ENCODE measurements at places on chromosomes 1 and 21.

DNA sequence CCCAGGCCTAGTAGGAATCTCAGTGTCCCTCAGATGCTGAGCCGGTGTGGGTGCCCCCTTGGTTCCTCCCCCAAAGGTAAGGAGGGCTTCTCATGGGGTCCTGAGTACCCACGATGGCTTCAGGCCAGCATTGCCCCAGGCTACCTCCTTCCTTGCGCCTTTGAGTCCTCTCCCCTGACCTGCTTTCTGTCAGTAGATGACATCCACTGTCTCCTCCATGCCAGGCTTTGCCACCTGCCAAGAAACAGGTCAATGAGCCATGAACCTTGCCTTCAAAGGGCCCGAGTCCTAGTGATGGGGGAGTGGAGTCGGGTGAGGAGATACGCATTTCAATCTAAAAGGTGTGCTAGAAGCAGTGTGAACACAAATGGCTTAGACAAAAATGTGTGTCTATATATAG lies 15.6 kb downstream of the WNT4 start:
- no peak for DNase-seq

DNA sequence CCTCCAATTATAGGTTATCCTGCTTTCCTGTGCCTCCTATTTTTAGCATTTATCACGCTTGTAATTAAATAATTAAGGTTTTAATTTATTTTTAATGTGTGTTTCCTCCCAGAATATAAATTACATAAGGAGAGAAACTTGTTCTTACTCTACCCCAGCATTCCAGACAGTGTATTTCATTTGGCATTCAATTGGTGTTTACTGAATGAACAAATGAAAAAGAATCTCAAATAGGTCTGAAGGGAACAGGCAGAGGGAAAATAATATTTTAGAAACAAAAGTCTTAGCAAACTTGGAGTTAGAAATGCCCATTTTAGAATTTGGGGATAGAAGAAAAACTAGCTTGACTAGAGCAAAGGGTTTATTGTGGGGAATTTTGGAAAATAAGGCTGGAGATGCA lies 9.9 kb upstream of the RSRP1 start:
- DNase-seq = no peak

GRCh38 chr1:204376465-204376864 lies 16.7 kb upstream of the PLEKHA6 start:
- DNase-seq = no peak

DNA sequence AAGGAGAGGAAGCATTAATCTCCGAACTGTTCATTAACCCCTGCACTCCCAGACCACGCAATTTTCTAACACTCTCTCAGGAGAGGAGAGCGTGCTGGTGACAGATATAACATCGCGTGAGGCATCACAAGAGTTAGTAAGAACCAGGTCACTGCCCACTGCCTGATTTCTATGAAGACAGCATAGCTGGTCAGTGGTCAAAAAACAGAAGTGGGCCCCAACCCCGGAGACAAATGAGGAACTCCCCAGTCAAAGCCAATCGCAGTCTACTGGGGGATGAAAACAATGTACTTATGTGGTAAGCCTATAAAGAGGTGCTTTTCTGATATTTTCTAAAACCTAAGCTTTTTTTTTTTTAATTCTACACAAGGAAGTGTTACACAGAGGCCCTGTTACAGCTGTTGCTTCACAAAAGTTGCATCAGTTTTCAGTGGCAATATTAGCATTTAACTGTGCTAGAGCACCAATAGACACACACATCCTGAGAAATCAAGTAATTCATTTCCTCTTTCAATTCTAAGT lies 231.8 kb upstream of the IRF2BP2 start:
- DNase-seq = no peak

DNA sequence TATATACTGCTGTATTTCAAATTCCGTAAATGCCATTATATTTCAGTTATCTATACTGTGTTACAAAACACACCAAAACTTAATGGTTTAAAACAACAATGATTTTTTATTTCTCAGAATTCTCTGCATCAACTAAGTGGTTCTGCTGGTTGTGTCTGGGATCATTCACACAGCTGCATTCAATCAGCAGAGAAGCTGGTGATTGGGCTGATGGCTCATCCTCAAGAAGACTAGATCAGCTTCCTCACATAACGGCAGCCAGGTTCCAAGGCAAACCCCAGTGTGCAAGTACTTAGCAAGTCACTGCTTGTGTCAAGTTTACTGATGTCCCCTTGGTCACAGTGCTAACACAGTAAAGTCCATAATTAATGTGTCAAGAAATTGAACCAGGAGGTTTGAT lies 86.3 kb upstream of the VANGL1 start:
- DNase-seq = no peak

DNA sequence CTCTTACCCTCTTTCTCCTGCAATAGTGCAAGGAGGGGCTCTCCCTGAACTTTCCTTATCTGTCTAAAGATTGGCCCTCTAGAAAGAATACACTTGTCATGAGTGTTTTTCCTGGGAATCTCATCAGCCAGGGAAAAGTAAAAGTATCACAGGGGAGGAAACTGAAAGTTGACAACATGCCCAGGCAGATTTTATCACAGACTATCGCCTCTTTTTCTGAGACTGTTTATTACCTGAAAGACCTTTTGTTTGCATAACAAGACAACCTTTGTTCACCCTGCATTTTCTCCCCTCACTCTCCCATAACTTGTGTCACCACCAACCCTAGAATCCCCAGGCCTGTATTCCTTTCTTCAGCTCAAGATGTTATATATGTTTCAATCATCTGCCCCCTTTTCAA lies 794.7 kb upstream of the ADAMTS5 start:
- no peak for DNase-seq

DNA sequence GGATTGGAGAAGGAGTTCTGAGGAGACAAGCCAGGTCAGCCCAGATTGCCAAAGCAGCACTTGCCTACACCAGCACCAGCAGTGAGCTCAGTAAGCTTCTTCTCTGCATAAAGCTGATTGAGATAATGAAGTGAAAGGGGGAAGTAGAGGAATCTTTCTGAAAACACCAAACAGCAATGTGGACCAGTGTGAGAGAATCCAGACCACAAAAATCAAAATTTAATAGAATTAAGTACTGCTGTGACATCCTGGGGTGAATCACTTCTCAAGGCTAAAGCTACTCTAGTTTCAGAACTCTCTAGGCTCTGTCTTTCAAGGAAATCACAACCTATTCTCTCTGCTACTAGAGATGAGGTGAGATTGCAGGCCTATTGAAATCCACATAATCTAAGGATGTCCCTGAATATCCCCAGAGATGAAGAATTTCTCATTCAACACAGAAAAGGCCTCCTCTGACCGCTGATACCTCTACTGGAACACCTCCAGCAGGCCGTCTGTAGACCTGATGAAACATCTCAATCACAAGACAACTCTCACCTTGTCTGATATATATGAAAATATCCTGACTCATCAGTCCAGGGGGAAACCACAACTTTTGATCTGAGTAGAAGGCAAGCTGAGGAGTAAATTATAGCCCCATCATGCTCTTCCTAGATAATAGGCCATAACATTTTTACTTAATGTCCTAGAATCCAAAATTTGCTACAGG lies at the start of gene FCRL4:
Gene FCRL4 (minus strand): TSS at position 127 of the 709 bp plus-strand sequence. CDS start 141 bp downstream, outside the sequence.
- DNase-seq = no peak

- DNase-seq = no peak
Measured at GRCh38 chr1:53945183-53945432, 391 bp downstream of the IFT25 start.

DNA sequence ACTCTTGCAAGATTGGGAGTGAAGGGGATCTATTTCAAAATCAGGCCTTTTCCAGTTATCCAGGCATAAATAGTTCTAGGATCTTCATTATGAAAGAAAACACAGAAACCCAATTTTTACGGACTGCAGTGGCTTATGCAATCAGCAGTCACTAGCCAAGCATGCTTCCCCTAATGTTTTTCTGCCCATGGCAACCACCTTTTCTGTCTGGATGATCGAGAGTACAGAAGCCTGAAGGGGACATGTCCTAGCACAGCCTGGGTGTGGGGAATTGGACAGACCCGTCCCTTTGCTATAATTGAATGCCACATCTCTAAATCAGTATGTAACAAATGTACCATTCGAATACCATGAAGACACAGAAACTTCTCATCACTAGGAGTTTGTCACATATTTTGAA lies 29.8 kb upstream of the NCAM2 start:
- DNase-seq = no peak

- no peak for DNase-seq
Measured at GRCh38 chr1:58123051-58123450, 423.5 kb downstream of the OMA1 start.

GRCh38 chr1:36342426-36343185 lies 19.2 kb upstream of the EVA1B start:
- DNase-seq = peak; percentile 55

DNA sequence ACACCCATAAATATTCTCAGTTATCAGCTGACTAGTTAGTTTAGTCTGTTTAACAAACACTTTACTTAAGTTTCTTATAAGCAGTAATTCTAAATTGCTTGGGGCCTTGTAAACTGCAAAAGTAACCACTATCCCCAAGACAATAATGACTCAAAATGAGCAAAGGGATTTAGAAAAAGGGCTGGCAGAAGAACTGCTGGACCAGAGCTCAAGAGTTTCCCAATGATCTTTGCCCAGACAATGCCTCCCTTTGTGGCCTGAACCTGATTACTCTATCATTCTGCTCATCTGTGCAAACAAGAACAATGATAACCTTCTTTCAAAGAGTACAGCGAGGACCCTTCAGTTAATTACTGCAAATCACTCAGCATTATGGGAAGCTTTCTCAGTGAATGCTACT lies 123.5 kb downstream of the TIAM1 start:
- no peak for DNase-seq

DNA sequence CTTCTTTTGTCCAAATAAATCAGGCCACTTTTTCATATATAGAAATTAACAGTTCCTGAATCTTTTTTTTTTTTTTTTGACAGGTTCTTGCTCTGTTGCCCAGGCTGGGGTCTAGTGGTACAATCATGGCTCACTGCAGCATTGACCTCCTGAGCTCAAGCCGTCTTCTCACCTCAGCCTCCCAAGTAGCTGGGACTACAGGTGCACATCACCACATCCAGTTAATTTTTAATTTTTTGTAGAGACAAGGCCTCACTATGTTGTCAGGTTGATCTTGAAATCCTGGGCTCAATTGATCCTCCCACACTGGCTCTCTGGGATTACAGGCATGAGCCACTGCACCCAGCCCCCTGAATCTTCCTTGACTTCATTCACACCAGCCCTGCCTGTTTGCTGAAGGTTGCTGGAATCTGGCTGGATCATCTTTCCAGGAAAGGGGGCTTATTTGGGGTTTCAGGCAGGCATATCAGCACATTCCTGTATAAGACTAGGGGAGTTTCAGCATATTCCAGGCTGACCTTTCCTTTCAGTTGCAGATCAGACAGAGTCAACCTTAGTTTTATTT lies 78.2 kb upstream of the ARHGAP29 start:
- DNase-seq = no peak

DNA sequence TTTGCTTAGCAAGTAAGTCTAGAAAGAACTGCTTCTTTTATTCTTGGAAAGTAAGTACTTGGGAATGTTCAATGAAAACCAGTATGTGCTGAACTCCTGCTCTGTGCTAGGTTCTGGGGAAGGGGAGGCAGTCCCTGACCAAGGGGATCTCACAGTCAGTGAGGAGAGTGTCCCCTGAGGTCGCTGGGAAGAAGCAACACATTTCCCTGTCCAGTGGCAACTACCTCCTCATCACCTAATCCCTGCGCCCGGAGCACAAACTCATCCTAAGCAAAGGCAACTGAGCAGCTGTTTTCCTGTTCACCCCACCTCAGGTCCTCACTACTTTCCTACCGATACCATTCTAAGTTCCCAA lies 61.7 kb upstream of the ANGPTL1 start:
- DNase-seq = no peak

GRCh38 chr1:116553386-116554115 lies 17.3 kb downstream of the CD58 start:
- DNase-seq = no peak

DNA sequence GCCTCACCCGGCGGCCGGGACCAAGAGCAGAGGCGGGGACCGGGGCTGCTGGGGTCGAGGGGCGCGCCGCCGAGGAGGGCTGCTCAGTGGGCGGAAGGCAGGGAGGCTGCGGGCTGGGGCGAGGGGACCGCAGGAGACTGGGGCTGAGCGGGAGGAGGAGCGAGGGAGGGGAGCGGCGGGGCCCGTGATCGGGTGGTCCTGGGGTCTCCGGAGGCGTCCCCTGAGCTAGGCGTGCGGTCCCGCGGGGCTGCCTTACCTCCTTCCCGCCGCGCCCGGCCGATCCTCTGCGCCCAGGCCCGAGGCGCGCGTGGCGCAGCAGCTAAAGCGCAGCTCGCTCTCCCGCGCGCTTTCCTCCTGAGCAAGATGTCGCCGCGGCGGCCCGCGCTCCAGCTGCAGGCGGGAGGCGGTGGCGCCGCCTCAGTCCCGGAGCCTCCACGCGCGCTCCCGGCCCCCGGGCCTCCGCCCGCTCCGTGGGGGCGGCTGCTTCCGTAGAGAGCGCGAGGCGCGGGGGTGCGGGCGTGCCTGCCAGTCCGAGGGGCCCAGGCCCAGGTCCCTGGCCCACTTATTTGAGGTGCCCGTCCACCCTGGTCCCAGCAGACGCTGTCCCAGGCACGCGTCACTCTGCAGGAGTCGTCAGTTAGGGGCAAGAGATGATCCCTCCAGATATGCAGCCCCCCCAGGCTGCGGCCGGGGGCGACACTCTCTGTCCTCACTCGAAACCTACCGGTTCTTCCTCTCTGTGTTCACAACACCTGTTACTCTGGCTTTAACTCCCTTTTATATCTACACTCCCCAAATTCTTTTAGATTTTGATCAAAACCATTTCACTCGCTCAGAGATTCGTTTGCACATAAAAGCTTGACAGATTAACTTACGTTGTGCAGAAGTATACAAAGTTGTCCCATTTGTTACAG lies at the start of gene CCSAP:
Gene CCSAP (minus strand): TSS at position 392 of the 914 bp plus-strand sequence. CDS start 582 bp downstream, outside the sequence.
- peak; percentile 45 for DNase-seq

GRCh38 chr1:230681599-230681998 lies 32.3 kb downstream of the AGT start:
- DNase-seq = no peak
